ENCODE measurements at places on chromosomes 12 and 14.

- no peak for DNase-seq
Observed at GRCh38 chr12:6056406-6057240, 67.8 kb downstream of the VWF start.

DNA sequence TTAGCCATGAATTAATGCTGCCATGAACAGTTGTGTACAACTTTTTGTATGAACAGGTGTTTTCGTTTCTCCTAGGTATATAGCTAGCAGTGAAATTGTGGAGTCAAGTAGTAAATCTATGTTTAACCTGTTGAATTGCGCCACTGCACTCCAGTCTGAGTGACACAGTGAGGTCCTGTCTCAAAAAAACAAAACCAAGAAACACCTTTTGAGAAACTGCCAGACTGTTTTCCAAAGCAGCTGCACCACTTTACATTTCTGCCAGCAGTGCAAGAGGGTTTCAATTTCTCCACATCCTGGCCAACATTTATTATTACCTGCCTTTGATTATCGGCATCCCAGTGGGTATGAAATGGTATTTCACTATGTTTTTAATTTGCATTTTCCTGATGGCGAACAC is 3.3 kb upstream of the PLEKHG3 start:
- no peak for DNase-seq

DNA sequence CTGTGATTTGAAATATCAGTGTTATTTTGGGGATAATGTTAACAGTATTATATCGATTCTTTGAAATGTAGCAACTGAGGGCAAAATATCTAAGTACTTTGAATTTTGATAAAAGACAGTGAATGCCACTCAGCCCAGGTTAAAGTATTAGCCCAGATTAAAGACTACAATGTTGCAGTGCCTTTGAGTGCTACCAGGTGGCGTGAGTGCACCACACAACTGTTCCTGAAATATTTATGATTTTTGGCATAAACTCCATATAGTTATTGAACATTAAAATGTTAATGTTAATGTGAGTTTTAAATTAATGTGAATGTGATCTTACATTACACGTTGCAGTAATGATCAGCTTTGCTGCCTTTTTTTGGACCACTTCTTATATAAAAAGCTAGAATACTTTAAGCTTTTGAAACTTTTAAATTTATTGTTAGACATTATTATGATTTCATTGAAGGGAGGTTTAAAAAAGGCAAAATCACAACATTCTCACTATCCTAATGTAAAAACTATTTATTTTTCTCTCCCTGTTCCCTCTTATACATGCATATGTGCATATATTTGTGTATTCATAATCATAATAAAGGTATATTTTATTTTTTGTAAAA is 22.5 kb downstream of the MRPS35 start:
- peak; percentile 62 for DNase-seq

DNA sequence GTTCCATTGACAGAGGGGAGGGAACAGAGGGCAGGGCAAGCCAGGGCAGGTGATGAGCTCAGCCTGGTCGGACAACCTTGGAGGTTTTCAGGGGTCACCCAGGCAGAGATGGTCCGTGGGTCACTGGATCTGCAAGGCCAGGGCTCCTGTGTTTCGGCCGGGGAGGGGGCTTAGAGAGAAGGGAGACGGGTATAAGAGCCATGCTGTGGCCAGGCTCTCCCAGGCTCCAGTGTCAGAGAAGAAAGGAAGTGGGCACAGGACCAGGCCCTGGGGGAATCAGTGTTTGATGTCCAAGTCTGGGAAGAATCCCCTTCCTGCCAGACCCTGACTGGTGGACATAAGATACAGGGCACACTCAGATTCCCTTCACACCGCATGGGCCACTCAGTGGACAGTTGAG is 36.9 kb downstream of the DIO3 start:
- DNase-seq = no peak

- DNase-seq = peak; percentile 88
Observed at GRCh38 chr14:99531251-99532096, 50.3 kb downstream of the CCNK start.

DNA sequence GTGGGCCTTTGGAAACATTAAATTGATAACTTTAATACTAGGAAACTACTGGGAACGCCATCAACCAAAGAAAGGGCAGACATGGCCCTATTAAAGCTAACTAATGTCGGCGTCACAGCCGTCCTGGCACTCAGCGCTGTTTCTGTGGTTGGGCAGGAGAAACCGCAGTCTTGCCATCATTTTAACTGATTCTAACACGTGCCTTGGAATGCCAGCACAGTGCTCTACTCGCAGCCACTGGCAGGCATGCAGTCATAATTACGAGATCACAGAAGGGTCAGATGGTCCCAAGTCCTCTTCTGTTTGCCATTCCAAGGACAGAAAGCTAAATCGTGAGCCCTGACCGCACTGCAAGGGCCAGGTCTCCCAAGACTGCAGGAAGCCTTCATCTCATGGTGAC is 75.2 kb downstream of the RIMBP2 start:
- no peak for DNase-seq

GRCh38 chr12:47963340-47964040 is at the start of gene TMEM106C:
Gene TMEM106C (plus strand): TSS chr12:47963596. CDS start chr12:47964237, 641 bp downstream.
- peak; percentile 89 for DNase-seq

DNA sequence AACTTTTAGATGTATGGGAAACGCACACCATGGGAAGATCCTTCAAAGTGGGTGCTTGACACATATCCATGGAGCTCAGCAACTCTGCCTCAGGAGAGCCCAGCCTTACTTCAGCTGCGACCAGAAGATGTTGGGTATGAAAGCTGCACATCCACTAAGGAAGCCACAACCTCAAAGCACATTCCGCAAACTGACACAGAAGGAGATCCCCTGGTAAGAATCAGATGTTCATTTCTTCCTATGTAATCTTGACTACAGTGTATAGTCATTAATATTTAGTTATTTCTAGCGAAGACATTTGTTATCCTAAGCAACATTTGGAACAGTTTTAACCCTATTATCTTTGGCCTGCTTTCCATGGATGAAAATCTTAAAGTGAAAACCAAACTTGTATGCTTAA is 374.2 kb downstream of the NAV3 start:
- no peak for DNase-seq

GRCh38 chr12:1812650-1813302 is 7.6 kb upstream of the LRTM2 start:
- peak; percentile 45 for DNase-seq

GRCh38 chr14:22549981-22550673 is 38.9 kb downstream of the DAD1 start:
- DNase-seq = no peak

- DNase-seq = peak; percentile 89
Observed at GRCh38 chr12:50825372-50825838, 17.3 kb upstream of the TMPRSS12 start.

GRCh38 chr14:102985665-102986064 is 63.2 kb downstream of the AMN start:
- no peak for DNase-seq

GRCh38 chr14:77185093-77185465 is 3.5 kb downstream of the TMEM63C start:
- no peak for DNase-seq

DNA sequence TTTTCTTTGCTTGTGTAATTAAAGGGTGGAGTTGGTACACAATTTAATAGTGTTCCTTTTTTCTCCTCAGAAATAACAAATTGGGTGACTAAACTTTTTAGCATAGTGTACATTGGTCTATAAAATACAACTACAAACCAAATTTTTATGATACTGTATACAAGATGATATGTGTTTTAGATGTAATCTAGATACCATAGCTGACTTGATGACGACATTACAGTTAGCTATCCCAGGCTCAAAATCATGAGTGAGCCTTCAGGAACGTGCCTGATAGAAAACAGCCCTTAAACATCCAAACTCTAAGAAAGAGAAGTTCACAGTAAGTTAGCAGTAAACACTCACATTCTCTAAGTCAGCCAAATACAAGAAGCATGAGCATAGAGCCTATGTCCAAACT is 99.0 kb upstream of the SSTR1 start:
- DNase-seq = peak; percentile 1

DNA sequence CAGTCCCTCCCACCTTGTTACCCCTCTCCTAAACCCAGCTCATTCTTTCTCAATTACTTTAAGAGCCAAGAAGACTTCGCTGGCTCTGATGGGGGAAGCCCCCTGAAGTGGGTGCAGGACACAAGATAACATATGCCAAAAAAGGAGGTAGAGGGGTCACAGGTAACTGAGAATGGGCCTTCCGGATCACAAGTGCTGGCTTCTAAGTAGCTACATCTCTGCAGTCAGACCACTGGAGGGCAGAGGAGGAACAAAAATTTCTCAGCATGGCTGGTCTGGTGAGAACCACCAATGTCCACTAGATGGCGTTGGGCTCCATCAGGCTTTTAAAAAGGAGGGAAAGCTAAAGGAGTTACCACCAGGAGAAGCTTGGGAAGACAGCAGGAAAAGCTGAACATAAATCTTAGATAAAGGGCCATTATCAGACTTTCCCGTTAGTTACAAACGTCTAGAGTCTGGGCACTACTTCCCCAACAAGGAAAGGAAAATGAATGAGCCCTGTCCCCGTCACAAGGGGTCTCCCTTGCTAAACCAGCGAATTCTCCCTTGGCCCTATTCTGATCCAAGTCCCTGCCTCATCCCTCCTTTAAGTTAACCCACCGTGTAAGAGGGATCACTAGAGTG is 11.6 kb upstream of the CDH24 start:
- peak; percentile 86 for DNase-seq

DNA sequence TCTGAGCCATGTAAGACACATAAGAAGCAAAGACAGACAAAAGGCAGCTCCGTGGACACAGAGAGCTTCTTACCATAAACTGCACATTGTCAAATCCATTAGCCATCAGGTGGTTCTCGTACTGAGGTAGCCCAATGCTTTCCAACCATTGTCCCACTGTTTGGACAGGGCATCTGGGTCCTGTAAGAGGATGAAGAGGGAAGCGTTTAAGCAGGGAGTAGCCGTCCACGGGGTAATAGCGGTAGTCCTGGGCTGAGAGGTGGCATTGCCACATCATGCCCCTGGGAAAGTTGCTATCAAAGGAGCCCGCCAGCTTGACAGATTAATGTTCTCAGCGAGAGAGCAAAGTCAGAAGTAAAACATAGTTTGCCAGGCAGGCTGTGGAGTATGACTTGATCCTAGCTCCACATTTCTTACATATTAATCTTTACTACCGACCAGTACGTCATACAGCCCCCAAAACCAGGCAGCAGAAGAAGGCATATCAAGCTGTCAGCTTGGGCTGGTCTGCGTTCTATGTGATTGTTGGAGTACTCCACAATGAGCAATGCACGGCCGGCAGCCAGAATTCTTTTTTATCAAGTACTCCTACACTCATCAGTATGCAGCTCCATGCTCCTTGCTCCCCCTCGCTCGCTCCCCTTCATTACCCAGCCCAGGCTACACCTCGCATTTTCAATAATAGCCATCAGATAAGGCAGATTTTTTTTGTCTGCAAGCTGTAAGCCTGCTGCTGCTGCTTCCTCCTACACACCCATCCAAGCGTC is 493.2 kb upstream of the GARIN6 start:
- no peak for DNase-seq

GRCh38 chr12:108657130-108657745 is 23.5 kb upstream of the SELPLG start:
- no peak for DNase-seq

DNA sequence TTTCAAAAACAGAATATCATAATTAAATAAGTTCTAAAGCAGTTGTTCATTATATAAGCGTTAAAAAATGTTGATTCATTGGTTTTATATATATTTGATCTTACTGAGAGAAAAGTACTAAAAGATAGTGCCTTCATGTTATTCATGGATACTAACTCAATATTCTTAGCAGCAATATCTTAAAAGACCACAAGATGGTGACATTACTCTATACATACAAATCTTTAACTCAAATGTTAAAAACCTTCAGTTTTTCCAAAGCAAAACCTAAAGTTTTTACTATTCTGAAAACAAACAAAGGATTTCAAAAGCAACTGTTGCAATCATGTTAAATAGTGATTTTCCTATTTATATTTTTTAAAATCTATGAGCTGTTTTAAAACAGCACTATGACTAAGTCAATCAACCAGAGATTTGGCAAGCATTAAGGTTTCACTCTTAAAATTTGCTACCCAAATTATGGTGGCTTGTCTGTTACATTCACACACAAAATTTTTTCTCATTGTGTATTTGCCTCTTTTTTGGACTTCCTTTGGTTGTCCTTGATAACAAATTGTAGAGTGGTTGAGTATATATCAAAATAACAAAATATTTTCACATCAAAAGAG is 50.1 kb upstream of the RERGL start:
- peak; percentile 68 for DNase-seq

DNA sequence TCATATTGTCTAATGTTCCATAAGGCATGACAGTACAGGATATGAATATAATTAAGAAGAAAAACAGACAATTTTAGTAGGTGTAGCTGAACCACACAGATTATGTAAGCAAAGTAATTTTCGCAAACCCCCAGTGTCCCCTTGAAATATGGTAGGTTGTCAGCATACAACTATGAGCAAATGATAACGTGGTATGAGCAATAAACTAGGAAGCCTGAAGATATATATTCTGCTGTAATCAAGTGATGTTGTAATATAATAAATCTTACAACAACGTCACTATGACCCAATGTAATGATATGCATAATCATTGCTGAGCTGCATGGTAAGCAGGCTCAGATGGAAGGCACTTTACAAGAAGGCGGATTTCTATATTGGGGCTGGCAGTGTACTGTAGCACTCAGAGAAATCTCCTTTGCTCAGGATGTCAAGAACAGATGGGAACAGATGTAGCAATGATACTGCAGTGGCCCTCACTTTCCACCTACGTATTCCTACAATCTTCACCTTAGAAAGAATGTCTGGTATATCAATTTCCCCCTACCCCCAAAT is 47.8 kb upstream of the MYF6 start:
- peak; percentile 45 for DNase-seq

DNA sequence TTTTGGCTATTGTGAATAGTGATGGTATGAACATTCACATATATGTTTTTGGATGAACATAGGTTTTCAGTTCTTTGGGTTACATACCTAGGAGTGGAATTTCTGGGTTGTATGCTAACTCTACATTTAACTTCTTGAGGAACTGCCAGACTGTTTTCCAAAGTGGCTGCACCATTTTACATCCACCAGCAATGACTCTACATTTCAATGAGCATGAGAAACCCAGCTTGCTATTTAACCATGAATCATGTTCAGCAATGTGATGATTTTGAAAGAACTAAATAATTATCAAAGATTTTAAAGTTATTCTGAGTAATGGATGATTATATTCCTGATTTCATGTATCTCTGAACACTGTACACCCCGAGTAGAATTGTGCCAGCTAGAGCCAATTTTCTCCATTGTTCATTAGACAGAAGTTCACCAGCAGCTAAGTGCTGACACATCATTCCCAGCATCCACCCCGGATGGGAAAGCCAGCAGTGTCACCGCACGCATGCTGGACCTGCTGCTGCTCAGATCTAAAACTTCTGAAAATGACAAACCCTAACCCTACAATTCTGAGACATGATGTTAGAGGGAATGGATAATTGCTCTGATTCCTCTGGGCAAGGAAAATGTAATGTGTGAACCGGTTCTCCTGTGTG is 13.3 kb upstream of the ANAPC5 start:
- DNase-seq = peak; percentile 24

GRCh38 chr14:23916446-23916845 is 37.1 kb upstream of the DHRS4 start:
- DNase-seq = no peak

GRCh38 chr12:113392520-113392919 is 11.2 kb downstream of the SDS start:
- no peak for DNase-seq

All from fibroblast of lung (primary cell).